ENCODE measurements at places on chromosomes 4 and X. TPM values are rescaled to one million over a fixed set of nuclear protein-coding genes. Genes with fewer than 3 reads are reported as not detected.
A peak's percentile ranks its signal among the peaks of the same experiment; 100 is the strongest.

DNA sequence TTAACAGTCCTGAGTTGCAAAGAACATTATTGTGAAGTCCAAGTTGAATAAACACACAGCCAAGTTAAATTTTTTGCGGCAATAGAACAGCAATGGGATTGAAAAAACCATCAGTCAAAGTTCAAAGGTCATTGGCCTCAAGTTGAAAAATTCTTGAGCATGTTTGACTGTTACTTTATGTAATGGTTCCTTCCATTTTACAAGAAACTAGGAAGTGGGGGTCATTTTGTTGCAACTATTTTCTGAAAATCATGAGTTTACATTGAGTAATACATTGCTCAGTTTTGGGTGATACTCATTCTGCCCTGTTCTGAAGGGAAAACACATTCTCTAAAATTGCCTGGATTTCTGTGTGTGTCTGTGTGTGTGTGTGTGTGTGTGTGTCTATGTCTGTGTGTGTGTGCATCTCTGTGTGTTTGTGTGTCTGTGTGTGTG, 5.2 kb upstream of the IRF2 start:
- no peak for DNase-seq
- H3K27ac ChIP-seq, result no peak overlapping the region
- H3K36me3 ChIP-seq, result no peaks in the 10 kb centered on the region
- peaks cover 18% of the 10 kb centered on the region for H3K4me1 ChIP-seq

GRCh38 chrX:23626651-23627050, 40.6 kb upstream of the PRDX4 start:
- no peak overlapping the region for H3K4me3 ChIP-seq
- H3K4me1 ChIP-seq, result peaks cover 8% of the 10 kb centered on the region
- H3K36me3 ChIP-seq, result no peaks in the 10 kb centered on the region
- no peak overlapping the region for H3K27ac ChIP-seq
- H3K27me3 ChIP-seq, result no peaks in the 10 kb centered on the region

GRCh38 chrX:140343226-140343868, 161.5 kb downstream of the SOX3 start:
- no peak for DNase-seq
- no peak overlapping the region for H3K4me3 ChIP-seq
- H3K27ac ChIP-seq, result no peak overlapping the region
- no peaks in the 10 kb centered on the region for H3K36me3 ChIP-seq
- H3K27me3 ChIP-seq, result no peaks in the 10 kb centered on the region

- no peak overlapping the region for H3K4me3 ChIP-seq
- no peaks in the 10 kb centered on the region for H3K27me3 ChIP-seq
- DNase-seq, result no peak
- H3K27ac ChIP-seq, result no peak overlapping the region
- H3K4me1 ChIP-seq, result no peaks in the 10 kb centered on the region
Measured at GRCh38 chrX:84729809-84730208, 227.6 kb upstream of the HDX start.

DNA sequence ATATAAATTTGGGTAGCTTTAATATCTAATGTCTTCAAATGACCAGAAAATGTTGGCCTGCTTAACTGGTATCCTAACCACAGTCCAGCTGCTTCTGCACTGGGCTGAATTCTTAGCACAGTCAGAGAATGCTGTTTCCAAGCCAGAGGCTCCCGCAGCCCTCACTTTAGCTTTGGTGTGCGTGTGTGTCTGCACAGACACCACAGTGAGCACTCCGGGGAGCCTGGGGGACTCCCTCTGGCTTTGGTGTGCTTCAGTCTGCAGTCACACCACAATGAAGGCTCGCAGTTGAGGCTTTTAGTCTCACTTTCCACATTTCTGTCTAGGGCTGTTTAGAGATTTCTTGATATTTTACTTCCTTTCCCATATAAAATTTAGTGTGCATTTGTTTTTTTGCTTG, 53.6 kb downstream of the APOO start:
- peaks cover 2% of the 10 kb centered on the region for H3K36me3 ChIP-seq
- H3K4me1 ChIP-seq, result no peaks in the 10 kb centered on the region
- no peak overlapping the region for H3K4me3 ChIP-seq
- H3K27me3 ChIP-seq, result no peaks in the 10 kb centered on the region

GRCh38 chr4:20259707-20260106, 8.0 kb downstream of the SLIT2 start:
- H3K27me3 ChIP-seq, result peaks cover 13% of the 10 kb centered on the region
- DNase-seq, result no peak
- peaks cover 2% of the 10 kb centered on the region for H3K4me1 ChIP-seq
- H3K27ac ChIP-seq, result no peak overlapping the region
- no peak overlapping the region for H3K4me3 ChIP-seq

DNA sequence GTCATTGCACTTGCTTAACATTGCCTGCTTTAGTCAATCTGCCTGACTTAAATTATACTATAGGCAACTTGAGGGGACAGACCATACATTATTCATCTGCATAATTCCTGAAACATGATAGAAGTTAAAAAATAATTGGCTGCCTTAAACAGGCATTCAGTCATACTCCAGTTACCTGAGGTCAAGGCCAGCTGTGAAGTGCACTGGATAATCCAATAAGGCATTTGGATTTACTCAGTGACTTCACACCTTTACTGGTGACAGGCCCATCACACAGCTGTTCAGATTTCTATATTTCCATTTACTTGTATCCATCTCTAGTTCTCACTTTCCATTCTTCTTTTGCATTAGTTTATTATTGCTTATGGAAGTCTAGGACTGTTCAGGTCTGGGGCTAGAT, 2341.6 kb downstream of the PCDH7 start:
- no peaks in the 10 kb centered on the region for H3K27me3 ChIP-seq
- H3K36me3 ChIP-seq, result no peaks in the 10 kb centered on the region
- H3K27ac ChIP-seq, result no peak overlapping the region
- DNase-seq, result no peak
- no peak overlapping the region for H3K4me3 ChIP-seq
- no peaks in the 10 kb centered on the region for H3K4me1 ChIP-seq

GRCh38 chrX:109732017-109732801, 848 bp downstream of the ACSL4 start:
- H3K4me3 ChIP-seq, result peak overlapping the region; percentile 90
- peak; percentile 24 for DNase-seq
- peak overlapping the region; percentile 55 for H3K27ac ChIP-seq
- H3K27me3 ChIP-seq, result no peaks in the 10 kb centered on the region
- H3K4me1 ChIP-seq, result no peaks in the 10 kb centered on the region
- no peaks in the 10 kb centered on the region for H3K36me3 ChIP-seq

DNA sequence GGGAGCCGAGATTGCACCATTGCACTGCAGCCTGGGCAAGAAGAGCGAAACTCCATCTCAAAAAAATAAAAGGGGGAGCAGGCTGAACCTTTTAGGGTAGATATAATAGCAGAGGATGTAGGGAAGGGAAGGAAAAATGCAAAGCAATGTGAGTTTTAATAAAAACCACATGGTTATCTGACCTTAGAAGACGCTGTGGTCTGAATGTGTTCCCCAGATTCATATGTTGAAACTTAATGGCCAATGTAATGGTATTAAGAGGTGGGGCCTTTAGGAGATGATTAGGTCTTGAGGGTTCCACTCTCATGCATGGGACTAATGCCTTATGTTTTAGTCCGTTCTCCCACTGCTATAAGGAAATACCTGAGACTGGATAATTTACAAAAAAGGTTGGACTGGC, 114.1 kb upstream of the STX18 start:
- no peaks in the 10 kb centered on the region for H3K27me3 ChIP-seq
- H3K4me3 ChIP-seq, result no peak overlapping the region
- DNase-seq, result no peak

- H3K27ac ChIP-seq, result no peak overlapping the region
- H3K4me1 ChIP-seq, result no peaks in the 10 kb centered on the region
- H3K36me3 ChIP-seq, result no peaks in the 10 kb centered on the region
- DNase-seq, result no peak
Measured at GRCh38 chrX:129188231-129188630, 335.1 kb downstream of the SMARCA1 start.

GRCh38 chr4:7505116-7505900, 70.6 kb upstream of the PSAPL1 start:
- no peak for DNase-seq
- peaks cover 7% of the 10 kb centered on the region for H3K27me3 ChIP-seq
- no peaks in the 10 kb centered on the region for H3K36me3 ChIP-seq
- H3K4me3 ChIP-seq, result no peak overlapping the region
- H3K27ac ChIP-seq, result no peak overlapping the region

DNA sequence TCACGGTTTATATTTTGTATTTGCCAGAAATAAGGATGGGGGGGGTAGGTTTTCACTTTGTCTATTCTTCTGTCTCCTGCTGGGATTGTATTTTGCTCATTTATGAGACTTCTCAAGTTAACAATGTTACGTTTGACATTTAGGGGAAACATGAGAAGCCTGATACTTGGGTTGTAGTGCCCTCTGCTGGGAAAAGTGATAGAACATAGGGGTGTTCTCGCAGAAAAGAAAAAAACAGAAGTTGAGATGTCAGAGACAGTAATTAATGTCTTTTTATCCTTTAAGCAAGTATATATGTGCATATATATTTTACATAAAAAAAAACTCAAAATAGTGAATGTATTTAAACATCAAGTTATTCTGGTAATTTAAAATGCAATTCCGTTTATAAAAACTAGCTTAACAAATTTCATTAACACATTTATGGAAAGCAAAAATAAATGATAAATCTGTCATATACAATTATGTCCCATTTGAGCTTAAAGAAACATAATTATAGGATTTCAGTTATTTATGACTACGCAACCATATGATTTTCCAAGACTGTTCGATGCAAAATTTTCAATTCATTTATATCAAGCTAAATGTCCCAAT, 46.0 kb upstream of the TMPRSS11F start:
- H3K4me1 ChIP-seq, result no peaks in the 10 kb centered on the region
- no peak overlapping the region for H3K27ac ChIP-seq
- no peaks in the 10 kb centered on the region for H3K27me3 ChIP-seq
- H3K36me3 ChIP-seq, result no peaks in the 10 kb centered on the region
- no peak overlapping the region for H3K4me3 ChIP-seq

- H3K36me3 ChIP-seq, result no peaks in the 10 kb centered on the region
- no peaks in the 10 kb centered on the region for H3K4me1 ChIP-seq
- DNase-seq, result no peak
- no peaks in the 10 kb centered on the region for H3K27me3 ChIP-seq
- H3K4me3 ChIP-seq, result no peak overlapping the region
Measured at GRCh38 chrX:114152130-114152529, 431.8 kb upstream of the HTR2C start.

DNA sequence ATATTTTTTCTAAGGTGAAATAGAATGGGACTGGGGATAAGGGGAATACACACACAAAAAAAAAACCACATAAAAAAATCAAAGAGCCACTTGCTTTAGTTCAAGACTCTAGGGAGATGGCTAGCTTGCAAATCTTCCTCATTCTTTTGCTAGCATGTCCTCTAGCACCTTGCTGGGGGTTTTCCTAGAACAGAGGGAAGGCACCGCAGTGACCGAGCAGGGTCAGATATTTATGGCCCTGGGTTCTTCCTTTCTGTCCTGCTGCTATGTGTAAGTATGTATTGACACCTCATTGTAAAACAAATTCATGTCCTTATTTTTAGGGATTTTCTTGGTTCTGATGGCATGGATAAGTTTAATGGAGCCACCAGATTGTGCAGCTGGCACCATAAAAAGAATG, 81.2 kb downstream of the SHISA3 start:
- H3K27ac ChIP-seq, result no peak overlapping the region
- peaks cover 14% of the 10 kb centered on the region for H3K36me3 ChIP-seq

- DNase-seq, result no peak
- no peaks in the 10 kb centered on the region for H3K4me1 ChIP-seq
- H3K4me3 ChIP-seq, result no peak overlapping the region
Measured at GRCh38 chr4:17786567-17786966, 5.1 kb upstream of the FAM184B start.

DNA sequence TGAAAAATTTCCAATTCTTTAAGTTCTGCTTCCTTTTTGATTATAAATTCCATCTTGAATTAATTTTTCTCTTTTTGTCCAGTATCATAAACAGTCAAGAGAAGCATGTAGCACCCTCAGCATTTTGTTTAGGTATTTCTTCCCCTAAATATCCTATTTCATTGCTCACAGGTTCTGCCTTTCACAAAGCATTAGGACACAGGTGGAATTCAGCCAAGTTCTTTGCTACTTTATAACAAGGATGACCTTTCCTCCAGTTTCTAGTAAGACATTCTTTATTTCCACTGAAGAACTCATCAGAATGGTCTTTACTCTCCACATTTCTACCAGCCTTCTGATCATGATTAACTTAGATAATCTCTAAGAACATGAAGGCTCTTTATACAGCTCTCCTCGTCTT, 7.4 kb downstream of the SLC9B1 start:
- no peaks in the 10 kb centered on the region for H3K27me3 ChIP-seq
- H3K4me1 ChIP-seq, result peaks cover 12% of the 10 kb centered on the region
- DNase-seq, result peak; percentile 68
- H3K4me3 ChIP-seq, result no peak overlapping the region
- H3K36me3 ChIP-seq, result no peaks in the 10 kb centered on the region
- H3K27ac ChIP-seq, result peak overlapping the region; percentile 78

- H3K4me3 ChIP-seq, result no peak overlapping the region
- no peaks in the 10 kb centered on the region for H3K4me1 ChIP-seq
- H3K27ac ChIP-seq, result peak overlapping the region; percentile 40
Measured at GRCh38 chrX:9677098-9677739, 88.4 kb downstream of the GPR143 start.

DNA sequence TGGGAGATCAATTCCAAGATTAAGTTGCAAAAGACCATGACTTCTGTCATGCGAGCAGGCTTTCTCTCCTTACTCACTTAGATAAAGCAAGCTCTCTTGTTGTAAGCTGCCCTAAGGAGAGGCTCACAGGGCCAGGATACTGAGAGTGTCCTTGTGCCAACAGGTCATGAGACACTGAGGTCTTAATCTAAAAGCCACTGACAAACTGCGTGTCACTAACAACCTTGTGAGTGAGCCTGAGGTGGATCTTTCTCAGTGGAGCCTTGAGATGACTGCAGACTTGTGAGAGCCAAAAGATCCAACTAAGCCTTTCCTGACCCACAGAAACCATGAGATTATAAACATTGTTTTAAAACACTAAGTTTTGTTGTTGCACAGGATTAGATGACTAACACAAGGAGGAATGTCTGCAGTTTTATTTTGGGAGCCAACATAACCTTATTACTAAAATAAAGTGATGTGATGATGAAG, 170.5 kb downstream of the SLC39A8 start:
- H3K27me3 ChIP-seq, result no peaks in the 10 kb centered on the region
- no peak for DNase-seq
- no peak overlapping the region for H3K4me3 ChIP-seq
- H3K36me3 ChIP-seq, result no peaks in the 10 kb centered on the region

- no peaks in the 10 kb centered on the region for H3K36me3 ChIP-seq
- no peaks in the 10 kb centered on the region for H3K4me1 ChIP-seq
- H3K4me3 ChIP-seq, result no peak overlapping the region
- DNase-seq, result no peak
- H3K27ac ChIP-seq, result no peak overlapping the region
Measured at GRCh38 chr4:171849686-171850222, 36.5 kb downstream of the GALNTL6 start.

DNA sequence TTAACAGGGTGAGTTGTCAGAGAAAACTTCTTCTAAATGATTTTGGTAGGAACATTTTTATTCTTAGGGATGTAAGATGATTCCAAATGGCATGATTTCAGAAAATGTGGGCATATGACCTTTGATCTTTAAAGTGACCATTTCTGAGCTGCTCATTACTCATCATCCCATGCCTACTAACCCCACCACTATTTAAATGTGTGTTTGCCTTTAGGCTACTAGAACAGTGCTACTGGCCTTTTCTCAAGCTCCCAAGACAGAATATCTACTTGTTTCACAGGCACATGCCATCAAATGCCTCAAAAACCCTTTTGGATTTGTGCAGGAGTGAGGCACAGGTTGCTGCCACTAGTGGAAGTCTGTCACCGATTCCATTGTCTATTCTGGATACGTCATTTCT, 428.2 kb downstream of the ADAM29 start:
- no peaks in the 10 kb centered on the region for H3K27me3 ChIP-seq
- no peaks in the 10 kb centered on the region for H3K4me1 ChIP-seq
- H3K4me3 ChIP-seq, result no peak overlapping the region

The SPOCK3 gene
- 22.4 TPM for polyA plus RNA-seq

The SASH3 gene
- polyA plus RNA-seq, result 11.4 TPM

The MAGEA2 gene
- polyA plus RNA-seq, result not detected

The SPANXN4 gene
- not detected for polyA plus RNA-seq

The IL3RA gene
- 5.4 TPM for polyA plus RNA-seq

The GPR173 gene
- polyA plus RNA-seq, result 7.8 TPM

The CC2D2A gene
- 16.4 TPM for polyA plus RNA-seq

The KLHL4 gene
- 4.1 TPM for polyA plus RNA-seq
